ENCODE measurements at places on chromosomes 4 and X.

- DNase-seq, result peak; percentile 93
Measured at GRCh38 chr4:122765692-122766352, 33.3 kb downstream of the BBS12 start.

- DNase-seq, result no peak
Measured at GRCh38 chrX:154494715-154495114, 4.3 kb upstream of the SLC10A3 start.

DNA sequence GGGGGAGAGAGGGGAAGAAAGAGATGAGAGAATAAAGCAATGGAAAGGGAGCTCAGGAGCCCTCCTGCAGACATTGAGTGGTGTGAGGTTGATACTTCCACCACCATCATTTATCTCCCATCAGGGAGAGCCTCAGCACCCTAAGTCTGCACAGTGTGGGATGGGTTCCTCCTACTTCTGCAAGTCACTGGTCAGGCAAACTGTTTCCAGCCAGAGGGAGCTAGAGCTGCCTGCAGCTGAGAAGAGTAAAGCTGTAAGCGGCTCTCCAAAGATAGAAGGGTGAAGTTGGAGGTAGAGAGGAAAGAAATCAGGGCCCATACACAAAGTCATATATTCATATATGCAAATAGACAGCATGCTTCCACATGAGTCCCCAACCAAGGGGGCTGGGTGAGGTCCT is 21.9 kb upstream of the ZNF81 start:
- DNase-seq, result peak; percentile 1

DNA sequence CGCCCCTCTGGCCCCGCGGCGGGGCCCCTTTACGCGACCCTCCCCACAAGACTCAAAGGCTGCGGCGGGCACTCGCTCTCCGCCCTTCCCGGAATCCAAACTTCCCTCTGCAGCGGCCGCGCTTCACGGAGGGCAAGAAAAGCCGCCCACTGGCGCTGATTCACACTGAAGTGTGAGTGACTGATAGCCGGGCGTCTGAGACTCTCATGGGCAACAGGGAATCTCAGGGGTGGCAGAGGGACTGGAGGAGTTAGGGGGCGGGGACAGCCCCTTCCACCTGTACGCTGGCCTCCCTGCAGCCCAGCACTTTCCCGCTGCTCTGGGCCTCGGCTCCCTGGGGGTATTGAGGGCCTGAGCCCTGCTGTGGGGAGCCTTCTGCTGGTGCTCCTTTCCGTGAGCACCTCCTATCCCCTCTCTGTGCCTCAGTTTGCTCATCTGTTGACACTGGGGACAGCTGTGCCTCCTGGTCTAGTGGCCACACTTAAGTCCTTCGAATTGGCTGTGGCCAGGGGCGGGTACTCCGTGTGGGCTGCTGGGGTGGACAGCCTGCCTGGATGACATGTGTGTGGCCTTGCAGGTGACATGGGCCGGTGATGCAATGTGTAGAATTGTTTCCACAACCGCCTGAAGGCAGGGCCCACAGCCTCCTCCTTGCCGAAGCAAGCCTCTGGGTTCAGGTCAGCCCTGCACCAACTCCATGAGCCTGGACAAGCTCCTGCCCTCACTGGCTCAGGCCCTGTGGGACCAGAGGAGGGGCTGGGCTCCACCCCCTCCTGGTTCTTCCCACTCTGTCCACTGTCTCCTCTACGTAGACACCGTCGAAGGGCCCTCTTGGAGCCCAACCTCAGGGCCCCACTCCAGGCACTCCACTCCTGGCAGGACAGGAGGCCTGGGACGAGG is 951 bp downstream of the SH3BP2 start:
- DNase-seq, result peak; percentile 73

GRCh38 chr4:68951806-68952585 is 392 bp upstream of the UGT2A3 start:
- no peak for DNase-seq

GRCh38 chr4:181982437-181982836 is 260.8 kb upstream of the TENM3 start:
- DNase-seq, result no peak

- DNase-seq, result no peak
Measured at GRCh38 chr4:122731676-122732075, 828 bp upstream of the BBS12 start.

DNA sequence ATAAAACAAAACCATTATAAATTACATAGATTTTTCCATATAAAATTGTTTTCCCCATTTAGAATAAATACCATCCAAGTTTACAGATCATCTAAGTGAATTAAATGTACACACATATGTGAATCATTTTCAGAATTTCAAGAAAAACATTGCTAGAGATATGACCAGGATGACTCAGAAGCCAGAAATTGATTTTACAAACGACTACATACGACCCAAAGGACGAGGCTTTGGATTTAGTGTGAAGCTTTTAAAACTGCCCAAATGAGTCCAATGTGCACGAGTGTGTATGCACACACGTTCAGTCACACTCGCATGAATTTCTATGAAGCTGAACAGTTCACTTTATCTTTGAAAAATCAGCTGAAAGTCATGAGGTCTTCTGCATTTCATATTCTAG is 37.9 kb downstream of the MFAP3L start:
- peak; percentile 52 for DNase-seq

All from EH (cell line).